Tibial artery (tissue), 4 donors: ENCODE measurements at places on chromosomes 7 and 10.
A peak's percentile ranks its signal among the peaks of the same experiment; 100 is the strongest.

GRCh38 chr7:18020138-18020715, 7.4 kb downstream of the PRPS1L1 start:
- no peaks in the 10 kb centered on the region for H3K27me3 ChIP-seq
- peaks cover 10% of the 10 kb centered on the region for H3K4me1 ChIP-seq
- H3K4me3 ChIP-seq = no peak overlapping the region
- H3K27ac ChIP-seq = no peak overlapping the region
- DNase-seq = no peak

DNA sequence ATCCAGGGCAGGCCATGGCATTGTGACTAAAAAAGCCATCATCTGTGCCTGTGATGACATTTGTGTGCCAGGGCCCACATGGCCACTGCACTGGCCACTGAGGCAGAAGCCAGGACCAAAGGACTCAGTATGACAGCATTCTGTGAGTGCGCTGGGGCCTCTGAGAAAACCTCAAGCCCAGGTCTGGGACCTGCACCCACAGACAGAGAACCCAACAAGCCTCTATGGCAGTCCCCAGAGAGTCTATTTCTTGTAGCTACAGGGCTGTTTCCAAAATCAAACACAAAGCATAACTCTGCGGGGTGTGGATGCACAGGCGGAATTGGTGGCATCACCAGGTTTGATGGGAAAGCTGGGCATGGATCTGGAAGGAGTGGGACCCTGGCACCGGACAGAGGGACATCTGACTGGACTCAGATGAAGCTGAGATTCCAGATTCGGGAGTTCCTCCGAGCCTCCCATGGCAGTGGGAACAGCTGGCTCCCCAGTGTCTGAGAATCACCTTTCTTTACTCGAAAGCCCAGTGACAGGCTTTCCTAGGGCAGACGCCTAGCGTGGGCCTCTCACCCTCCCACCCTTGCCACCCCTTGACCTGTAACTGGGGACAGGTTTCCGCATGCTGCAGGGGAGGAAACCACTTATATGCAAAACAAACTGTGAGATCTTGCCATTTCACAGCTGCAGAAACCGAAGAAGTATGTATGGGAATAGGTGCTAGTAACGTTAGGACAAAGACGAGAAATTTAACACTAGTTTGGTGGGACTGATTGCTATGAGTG, 70.6 kb upstream of the RHEB start:
- H3K27ac ChIP-seq = no peak overlapping the region
- H3K4me1 ChIP-seq = peaks cover 29% of the 10 kb centered on the region
- peaks cover 18% of the 10 kb centered on the region for H3K36me3 ChIP-seq
- H3K4me3 ChIP-seq = no peak overlapping the region
- H3K27me3 ChIP-seq = no peaks in the 10 kb centered on the region

- no peaks in the 10 kb centered on the region for H3K36me3 ChIP-seq
- H3K27me3 ChIP-seq = no peaks in the 10 kb centered on the region
- H3K27ac ChIP-seq = no peak overlapping the region
- H3K4me3 ChIP-seq = no peak overlapping the region
- no peak for DNase-seq
- no peaks in the 10 kb centered on the region for H3K4me1 ChIP-seq
These were observed 103.7 kb upstream of the LRRN3 start for GRCh38 chr7:110987127-110987693.

- peak; percentile 90 for DNase-seq
- H3K4me1 ChIP-seq = peaks cover 28% of the 10 kb centered on the region
- H3K27ac ChIP-seq = peak overlapping the region; percentile 81
- no peaks in the 10 kb centered on the region for H3K36me3 ChIP-seq
These were observed 134.1 kb upstream of the GDF10 start for GRCh38 chr10:47165711-47166404.

DNA sequence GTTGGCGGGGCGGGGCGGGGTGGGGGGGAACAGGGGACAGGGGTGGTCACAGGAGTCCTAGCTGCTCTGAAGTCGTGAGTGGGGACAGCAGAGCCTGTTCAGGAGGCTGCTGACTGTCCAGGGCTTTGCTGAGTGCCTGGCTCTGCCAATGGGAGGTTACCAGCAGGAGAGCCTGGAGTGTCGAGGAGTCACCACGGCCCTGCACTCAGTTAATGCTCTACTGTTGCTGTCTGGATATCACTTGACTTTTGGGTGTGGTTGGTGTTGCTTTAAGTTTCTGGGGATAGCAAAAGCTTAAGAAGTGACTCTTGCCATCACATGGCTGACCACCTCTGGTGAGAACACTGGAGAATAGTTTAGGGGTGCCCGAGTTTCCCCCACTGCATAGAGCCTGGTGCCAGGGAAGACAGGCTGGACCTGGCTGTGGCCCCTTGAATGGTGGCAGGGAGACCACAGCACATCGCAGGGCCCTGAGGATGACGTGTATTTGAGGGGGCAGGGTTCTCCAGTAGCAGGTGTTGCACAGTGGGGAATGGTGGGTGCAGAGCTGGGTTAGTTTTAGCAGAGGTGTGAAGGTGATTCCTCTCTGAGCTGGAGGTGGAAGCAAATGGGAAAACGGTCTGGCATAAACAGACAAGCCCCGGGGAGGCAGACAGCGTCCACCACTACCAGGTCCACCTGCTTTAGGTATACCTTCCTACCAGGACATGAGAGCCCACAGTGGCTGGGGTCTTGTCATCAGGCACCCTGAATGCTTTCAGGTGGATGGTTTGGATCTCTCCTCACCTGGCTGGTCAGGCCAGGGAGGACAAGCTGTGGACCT, 54.2 kb upstream of the CAMK2B start:
- no peaks in the 10 kb centered on the region for H3K4me1 ChIP-seq
- H3K36me3 ChIP-seq = peaks cover 44% of the 10 kb centered on the region
- H3K27ac ChIP-seq = no peak overlapping the region
- DNase-seq = peak; percentile 52

DNA sequence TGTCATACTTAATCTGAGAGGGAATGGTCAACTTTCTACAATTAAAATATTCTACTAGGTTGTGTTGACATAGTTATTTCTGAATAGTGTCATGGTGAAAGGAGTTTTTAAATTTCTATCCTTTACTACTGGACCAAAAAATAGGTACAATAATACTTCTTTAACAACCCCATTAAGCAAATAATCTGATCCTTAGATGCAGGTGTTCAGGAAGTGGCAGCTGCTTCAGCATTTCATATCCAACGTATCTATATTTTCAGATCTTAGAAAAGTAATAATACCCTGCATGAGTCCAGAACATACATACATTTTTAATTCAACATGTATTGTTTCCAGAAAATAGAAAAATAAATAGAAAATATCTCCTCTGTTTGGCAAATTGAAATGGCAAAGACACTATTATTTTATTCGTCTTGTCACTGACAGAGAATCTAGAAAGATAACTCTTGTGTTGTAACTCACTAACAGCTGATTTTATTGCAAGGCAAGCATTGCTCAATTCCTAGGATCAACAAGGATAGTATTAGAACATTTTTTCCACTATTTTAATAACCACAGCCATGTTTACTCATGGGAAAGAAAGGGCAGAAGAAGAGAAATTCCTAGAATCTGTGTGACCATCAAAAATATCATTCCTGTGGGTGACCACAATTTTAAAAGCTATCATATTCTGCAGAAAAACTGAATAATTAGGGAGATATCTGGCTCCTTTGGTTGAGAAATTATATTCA, 159.3 kb upstream of the CNTNAP2 start:
- DNase-seq = no peak
- no peaks in the 10 kb centered on the region for H3K36me3 ChIP-seq
- H3K4me1 ChIP-seq = no peaks in the 10 kb centered on the region
- no peak overlapping the region for H3K4me3 ChIP-seq
